ENCODE measurements at places on chromosomes 12 and 14.

- peak overlapping the region; percentile 94 for H3K27ac ChIP-seq
- peaks cover 8% of the 10 kb centered on the region for H3K4me1 ChIP-seq
- no peak for DNase-seq
- H3K27me3 ChIP-seq, result no peaks in the 10 kb centered on the region
Observed at GRCh38 chr12:10614056-10614370, 604 bp upstream of the MAGOHB start.

- no peak for DNase-seq
- no peak overlapping the region for H3K27ac ChIP-seq
- H3K27me3 ChIP-seq, result no peaks in the 10 kb centered on the region
- no peak overlapping the region for H3K4me3 ChIP-seq
Observed at GRCh38 chr14:62988967-62989366, 56.3 kb downstream of the KCNH5 start.

GRCh38 chr12:103503546-103504480 is 8.0 kb upstream of the C12orf42 start:
- H3K4me3 ChIP-seq, result no peak overlapping the region
- H3K4me1 ChIP-seq, result no peaks in the 10 kb centered on the region
- no peaks in the 10 kb centered on the region for H3K27me3 ChIP-seq
- no peak overlapping the region for H3K27ac ChIP-seq
- no peaks in the 10 kb centered on the region for H3K36me3 ChIP-seq

- H3K27me3 ChIP-seq, result no peaks in the 10 kb centered on the region
- H3K4me1 ChIP-seq, result no peaks in the 10 kb centered on the region
- no peaks in the 10 kb centered on the region for H3K36me3 ChIP-seq
- H3K4me3 ChIP-seq, result no peak overlapping the region
Observed at GRCh38 chr14:28596391-28596790, 170.2 kb upstream of the FOXG1 start.

GRCh38 chr14:37403626-37404025 is 191.4 kb downstream of the FOXA1 start:
- DNase-seq, result no peak
- no peak overlapping the region for H3K4me3 ChIP-seq
- no peaks in the 10 kb centered on the region for H3K4me1 ChIP-seq
- no peaks in the 10 kb centered on the region for H3K27me3 ChIP-seq

DNA sequence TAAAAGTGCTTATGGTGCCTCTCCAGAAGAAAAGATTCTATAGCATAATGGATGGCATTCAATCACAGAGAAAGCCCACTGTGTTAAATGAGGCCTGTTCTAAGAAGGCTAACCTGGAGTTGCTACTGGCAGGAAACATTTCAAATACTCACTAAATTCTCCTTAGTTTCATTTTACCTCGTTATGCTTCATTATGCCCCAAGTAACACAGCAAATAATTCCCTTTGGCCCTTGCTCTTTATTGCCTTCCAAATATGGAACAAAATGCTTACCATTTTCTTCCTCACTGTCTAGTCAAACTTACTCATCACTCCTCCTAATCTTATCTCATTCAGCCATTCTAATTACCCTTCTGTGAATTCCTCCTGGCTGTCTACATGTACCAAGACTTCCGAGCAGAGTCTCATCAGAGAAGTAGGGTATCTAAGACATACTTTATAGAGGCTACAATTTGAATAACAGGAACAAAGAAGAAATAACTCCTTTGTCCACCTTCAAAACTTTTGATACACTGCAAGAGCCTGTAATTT is 292.1 kb upstream of the CLEC14A start:
- no peak for DNase-seq
- no peaks in the 10 kb centered on the region for H3K4me1 ChIP-seq
- no peak overlapping the region for H3K4me3 ChIP-seq
- no peaks in the 10 kb centered on the region for H3K27me3 ChIP-seq
- no peaks in the 10 kb centered on the region for H3K36me3 ChIP-seq
- no peak overlapping the region for H3K27ac ChIP-seq

DNA sequence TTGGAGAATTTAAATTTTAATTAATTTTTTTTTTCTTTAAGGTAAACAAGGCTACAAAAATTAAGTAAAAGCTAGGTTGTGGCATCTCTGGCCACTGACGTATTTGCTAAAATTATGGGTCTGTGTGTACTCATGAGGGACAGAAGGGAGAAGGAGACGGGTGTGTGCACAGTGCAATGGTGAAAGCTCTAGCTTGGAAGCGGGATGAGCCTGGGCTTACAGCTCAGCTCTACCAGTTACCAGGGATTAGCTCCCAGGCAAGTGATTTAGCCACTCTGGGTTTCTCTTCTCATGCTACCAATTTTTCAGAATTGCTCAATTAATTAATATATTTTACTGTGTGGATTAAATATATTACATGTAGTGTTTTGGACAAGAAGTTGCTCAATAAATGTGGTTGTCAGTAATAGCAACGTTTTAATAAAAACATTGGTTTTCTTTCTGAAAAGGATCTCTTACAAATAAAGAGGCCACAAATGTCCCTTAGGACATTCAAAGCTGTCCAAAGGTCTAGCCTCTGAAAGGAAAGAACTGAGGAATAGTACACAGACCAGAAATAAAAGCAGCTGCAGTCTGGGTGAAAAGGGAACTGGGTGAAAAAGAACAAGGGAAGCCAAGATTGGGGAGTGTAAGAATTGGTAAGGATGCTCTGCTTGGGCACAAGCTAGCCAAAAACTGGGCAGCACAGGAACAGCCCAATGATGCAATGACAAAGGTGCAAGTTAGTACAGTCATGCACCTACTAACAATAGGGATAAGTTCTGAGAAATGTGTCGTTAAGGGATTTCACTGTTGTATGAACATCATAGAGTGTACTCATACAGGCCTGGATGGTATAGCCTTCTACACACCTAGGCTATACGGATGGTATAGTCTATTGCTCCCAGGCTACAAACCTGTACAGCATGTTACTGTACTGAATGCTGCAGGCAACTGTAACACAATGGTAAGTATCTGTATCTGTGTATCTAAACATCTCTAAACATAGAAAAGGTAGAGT is 61.7 kb downstream of the FERMT2 start:
- H3K4me1 ChIP-seq, result no peaks in the 10 kb centered on the region
- H3K27me3 ChIP-seq, result no peaks in the 10 kb centered on the region
- no peak for DNase-seq
- H3K4me3 ChIP-seq, result no peak overlapping the region
- no peaks in the 10 kb centered on the region for H3K36me3 ChIP-seq

GRCh38 chr12:110563702-110564470 is 19.2 kb downstream of the PPTC7 start:
- no peaks in the 10 kb centered on the region for H3K27me3 ChIP-seq
- H3K27ac ChIP-seq, result peak overlapping the region; percentile 55
- no peak overlapping the region for H3K4me3 ChIP-seq
- H3K4me1 ChIP-seq, result peaks cover 56% of the 10 kb centered on the region

DNA sequence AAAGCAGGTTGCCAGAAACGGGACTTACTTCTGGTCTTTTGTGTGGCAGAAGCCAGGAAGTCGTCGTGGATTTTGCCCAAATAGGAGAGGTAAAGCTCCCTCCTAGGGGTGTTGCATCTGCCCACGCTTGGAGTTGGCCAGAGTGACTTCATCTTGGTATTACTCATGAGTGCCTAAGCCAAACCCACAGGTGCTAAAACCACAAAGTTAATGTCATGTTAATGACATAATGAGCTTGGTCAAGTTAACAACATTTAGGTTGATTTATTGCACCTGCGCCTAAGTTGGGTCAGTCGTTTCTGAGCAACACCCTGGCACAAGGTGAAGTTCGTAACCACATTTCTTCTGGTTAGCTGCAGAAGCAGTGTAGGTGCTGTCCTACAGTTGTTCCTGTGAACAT is 225.2 kb downstream of the FUT8 start:
- DNase-seq, result peak; percentile 1
- no peak overlapping the region for H3K27ac ChIP-seq
- H3K27me3 ChIP-seq, result no peaks in the 10 kb centered on the region
- peaks cover 2% of the 10 kb centered on the region for H3K4me1 ChIP-seq

GRCh38 chr12:109944561-109945359 is 44.7 kb downstream of the TCHP start:
- H3K4me3 ChIP-seq, result no peak overlapping the region
- peaks cover 13% of the 10 kb centered on the region for H3K4me1 ChIP-seq
- no peak for DNase-seq
- peaks cover 52% of the 10 kb centered on the region for H3K36me3 ChIP-seq
- no peak overlapping the region for H3K27ac ChIP-seq
- H3K27me3 ChIP-seq, result no peaks in the 10 kb centered on the region

DNA sequence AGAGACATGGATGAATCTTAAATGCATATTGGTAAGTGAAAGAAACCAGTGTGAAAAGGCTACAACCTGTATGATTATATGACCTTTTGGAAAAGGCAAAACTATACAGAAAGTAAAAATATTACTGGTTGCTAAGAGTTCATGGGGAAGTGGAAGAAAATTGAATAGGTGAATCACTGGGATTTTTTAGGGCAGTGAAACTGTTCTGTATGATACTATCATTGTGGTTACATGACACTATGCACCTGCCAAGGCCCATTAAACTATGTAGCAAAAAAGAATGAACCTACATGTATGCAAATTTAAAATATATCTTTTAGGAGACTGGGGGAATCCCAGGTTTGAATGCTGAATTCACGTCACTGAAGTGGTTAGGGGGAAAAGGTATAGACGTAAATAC is 12.6 kb upstream of the OR8S1 start:
- H3K27me3 ChIP-seq, result no peaks in the 10 kb centered on the region
- H3K4me1 ChIP-seq, result no peaks in the 10 kb centered on the region
- H3K4me3 ChIP-seq, result no peak overlapping the region

GRCh38 chr12:57611108-57611826 is at the start of gene ARHGEF25:
Gene ARHGEF25 (plus strand): TSS chr12:57611435. CDS start chr12:57611895, 460 bp downstream.
- peaks cover 19% of the 10 kb centered on the region for H3K4me1 ChIP-seq
- no peak within 1 kb of the TSS for H3K27ac ChIP-seq
- H3K36me3 ChIP-seq, result no peaks in the 10 kb centered on the region
- DNase-seq, result no peak

- no peak overlapping the region for H3K27ac ChIP-seq
- H3K36me3 ChIP-seq, result no peaks in the 10 kb centered on the region
- H3K4me1 ChIP-seq, result peaks cover 10% of the 10 kb centered on the region
Observed at GRCh38 chr14:25050269-25051150, 563 bp upstream of the STXBP6 start.

DNA sequence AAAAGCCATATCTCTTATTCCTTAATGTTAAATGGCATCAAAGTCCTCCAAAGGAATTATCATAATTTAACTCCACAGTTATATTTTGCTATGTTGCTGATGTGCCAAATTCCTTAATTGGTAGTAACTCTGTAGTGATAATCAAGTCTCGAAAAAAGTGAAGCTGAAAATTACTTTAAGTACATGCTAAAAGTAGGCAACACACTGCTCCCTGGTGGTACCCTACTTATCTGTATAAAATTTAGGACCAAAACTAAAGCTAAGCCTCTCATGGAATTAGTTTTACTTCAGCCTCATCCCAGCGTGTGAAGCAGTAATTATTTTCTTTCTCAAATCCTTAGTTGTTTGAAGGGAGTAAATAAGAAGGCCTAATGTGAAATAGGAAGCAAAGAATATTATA is 132.8 kb downstream of the TTLL5 start:
- DNase-seq, result no peak
- H3K36me3 ChIP-seq, result no peaks in the 10 kb centered on the region
- no peak overlapping the region for H3K4me3 ChIP-seq

- no peak for DNase-seq
- no peak overlapping the region for H3K4me3 ChIP-seq
- H3K27ac ChIP-seq, result no peak overlapping the region
- no peaks in the 10 kb centered on the region for H3K27me3 ChIP-seq
Observed at GRCh38 chr12:120761519-120761934, 35.9 kb downstream of the ACADS start.

DNA sequence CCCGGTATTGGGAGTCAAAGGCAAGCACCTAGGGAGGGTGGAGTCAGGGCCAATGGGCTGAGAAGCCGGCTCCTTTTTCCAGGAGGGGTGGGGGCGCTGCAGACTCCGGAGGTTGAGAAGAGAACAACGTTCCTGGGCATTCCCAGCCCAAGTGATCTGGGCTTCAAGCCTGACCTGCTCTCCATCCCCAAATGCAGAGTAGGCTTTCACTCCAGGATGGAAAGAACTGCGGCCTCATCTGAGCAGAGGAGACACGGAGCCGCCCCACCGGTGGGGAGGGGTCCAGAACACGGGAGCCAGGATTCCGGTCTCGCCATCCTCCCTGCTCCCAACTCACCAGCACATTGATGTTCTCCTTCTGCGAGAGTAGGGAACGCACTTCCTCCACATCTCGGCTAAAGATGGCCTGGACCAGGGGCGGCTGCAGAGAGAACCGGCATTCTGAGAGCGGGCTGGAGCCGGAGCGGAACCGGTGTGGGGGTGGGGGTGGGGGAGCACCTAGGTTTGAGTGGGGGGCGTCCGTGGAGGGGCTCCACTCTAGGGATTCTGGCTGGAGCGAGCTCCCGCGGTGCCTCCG is 605 bp downstream of the ANKRD52 start:
- peak overlapping the region; percentile 82 for H3K4me3 ChIP-seq
- DNase-seq, result no peak
- no peak overlapping the region for H3K27ac ChIP-seq
- H3K4me1 ChIP-seq, result peaks cover 7% of the 10 kb centered on the region

DNA sequence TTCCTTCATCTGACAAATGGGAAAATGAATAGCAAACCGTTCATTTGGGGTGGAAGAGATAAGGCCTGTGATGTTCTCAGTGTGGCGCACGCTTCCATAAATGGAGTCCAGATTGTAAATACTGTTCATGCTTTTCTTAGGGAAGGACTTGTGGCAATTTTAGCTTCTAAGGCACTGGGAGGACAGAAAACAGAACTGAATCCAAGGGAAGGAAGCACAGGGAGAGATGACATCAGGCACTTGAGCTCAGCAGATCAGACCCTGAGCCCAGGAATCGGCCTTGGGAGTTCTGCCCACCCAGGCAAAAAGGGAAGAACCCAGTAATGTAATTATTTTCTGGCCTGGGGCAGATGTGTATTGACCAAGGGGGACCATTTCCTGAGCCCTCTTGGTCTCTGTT is 7.2 kb upstream of the SH2B3 start:
- DNase-seq, result no peak
- H3K27ac ChIP-seq, result no peak overlapping the region
- no peaks in the 10 kb centered on the region for H3K4me1 ChIP-seq
- no peak overlapping the region for H3K4me3 ChIP-seq
- H3K27me3 ChIP-seq, result peaks cover 3% of the 10 kb centered on the region

GRCh38 chr12:132888852-132889251 is 1.4 kb upstream of the CHFR start:
- H3K27me3 ChIP-seq, result no peaks in the 10 kb centered on the region
- H3K27ac ChIP-seq, result peak overlapping the region; percentile 99
- no peaks in the 10 kb centered on the region for H3K36me3 ChIP-seq
